ENCODE measurements at places on chromosomes 7 and 10.

GRCh38 chr10:75462865-75463264 is 31.4 kb downstream of the LRMDA start:
- DNase-seq, result no peak

- DNase-seq, result no peak
Observed at GRCh38 chr7:123966936-123967335, 41.9 kb downstream of the SPAM1 start.

DNA sequence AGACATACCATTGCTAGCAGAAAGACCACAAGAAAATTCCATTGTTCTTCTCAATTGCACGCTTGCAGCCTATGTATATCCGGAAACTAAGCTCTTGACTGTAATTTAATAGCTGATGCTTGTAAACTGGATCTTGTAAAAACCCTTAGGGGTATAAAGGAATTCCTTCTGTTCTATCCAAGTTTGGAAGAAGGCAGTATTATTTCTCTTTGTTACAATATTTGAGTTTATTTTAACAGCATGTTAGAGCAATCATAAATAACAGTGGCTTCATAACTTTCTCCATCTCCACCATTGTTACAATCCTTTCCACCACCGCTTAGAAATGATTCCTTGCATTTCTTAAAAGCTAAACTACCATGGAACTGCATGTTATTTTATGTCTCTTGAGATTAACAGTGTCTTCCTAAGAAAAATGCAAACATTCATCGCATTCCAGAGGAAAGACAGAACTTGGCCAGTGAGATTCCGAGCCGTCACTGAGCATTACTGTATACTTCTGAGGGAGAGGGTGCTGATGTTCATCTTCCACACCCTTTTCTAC is 92.5 kb downstream of the TRIL start:
- DNase-seq, result no peak

GRCh38 chr10:71274901-71275796 is 43.9 kb upstream of the SLC29A3 start:
- no peak for DNase-seq

GRCh38 chr7:2834748-2835441 is 9.2 kb downstream of the GNA12 start:
- no peak for DNase-seq

DNA sequence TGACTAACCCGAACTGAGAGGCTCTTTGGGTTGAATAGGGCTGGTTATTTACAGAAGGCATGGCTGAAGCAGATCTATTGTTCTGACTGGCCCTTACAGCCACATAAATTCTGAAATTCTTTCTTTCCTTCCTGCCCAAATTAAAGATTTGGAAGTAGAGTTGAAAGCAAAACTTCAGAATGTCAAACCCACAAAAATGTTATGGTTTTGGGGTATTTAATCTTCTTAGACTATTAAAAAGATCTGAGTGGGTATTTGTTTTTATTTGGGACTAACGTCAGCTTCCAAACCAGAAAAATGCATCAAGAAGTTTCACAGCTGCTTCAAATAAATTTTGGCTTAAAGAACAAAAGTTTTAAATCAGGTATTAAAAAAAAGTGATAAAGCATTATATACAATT is 124.5 kb downstream of the AHR start:
- DNase-seq, result no peak

- no peak for DNase-seq
Observed at GRCh38 chr7:4136501-4137110, 545.5 kb upstream of the FOXK1 start.

DNA sequence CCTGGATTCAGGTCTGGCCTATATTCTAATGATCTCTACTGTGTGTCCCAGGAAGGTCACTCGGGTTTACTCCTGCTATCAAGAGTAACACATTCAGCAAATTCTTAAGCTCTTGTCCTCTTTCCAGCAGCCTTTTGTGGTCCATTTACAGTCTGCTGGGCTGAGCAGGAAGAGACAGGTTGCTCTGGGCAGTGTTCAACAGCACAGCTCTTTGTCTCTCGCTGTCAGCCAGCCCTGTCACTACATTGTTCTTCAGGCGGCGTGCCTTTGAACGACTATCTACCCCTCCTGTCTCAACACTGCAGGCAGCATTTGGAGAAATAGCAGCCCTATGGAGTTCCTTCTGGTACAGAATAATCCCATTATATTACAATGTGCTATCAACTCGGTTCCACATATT is 192.2 kb upstream of the TBX20 start:
- no peak for DNase-seq

GRCh38 chr7:235576-236395 is 43.4 kb downstream of the FAM20C start:
- no peak for DNase-seq

DNA sequence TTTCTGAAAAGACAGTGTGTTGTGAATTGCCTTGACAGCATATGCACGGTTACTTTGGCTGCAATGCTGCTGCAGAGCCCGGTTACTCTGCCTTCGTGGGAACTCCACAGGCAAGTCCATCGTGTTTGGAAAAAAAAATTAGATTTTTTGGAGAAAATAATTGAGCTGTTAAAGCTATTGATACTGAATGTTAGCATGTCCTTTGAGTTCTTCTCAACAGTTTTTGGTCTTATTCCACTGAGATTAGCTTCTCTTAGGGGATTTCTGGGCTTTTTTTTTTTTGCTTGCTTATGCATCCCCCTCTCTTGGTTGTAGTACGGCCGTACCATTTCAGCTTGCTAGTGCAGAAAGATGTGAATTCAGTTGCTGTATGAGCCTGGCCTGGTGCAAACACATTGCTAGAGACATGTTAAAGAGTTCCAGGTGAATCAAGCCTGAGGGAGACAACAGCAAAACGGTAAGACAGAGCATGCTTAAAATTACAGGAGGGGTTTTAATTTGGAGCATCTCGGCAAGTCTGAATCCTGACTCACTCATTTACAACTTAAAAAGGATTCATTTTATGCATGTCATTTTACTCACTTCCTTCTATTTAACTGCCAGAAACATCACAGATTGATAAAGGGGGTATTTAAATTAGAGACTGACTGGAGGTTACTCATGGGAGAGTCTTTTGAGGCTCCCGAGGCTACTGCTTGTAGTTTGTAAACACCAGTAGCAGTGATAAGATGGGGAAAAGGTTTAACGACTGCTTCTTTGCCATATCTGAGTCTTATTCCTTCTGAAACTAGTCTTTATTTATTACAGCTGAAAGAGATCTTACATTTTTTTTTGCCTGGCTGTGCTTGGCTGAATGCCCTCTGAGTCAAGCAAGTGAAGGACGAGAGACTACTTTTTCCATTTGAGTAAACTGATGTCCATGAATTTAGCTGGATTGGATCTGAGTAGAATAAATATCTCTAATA is 113.7 kb downstream of the CDK14 start:
- DNase-seq, result no peak

- DNase-seq, result no peak
Observed at GRCh38 chr10:33134011-33134751, 176.2 kb upstream of the ITGB1 start.

DNA sequence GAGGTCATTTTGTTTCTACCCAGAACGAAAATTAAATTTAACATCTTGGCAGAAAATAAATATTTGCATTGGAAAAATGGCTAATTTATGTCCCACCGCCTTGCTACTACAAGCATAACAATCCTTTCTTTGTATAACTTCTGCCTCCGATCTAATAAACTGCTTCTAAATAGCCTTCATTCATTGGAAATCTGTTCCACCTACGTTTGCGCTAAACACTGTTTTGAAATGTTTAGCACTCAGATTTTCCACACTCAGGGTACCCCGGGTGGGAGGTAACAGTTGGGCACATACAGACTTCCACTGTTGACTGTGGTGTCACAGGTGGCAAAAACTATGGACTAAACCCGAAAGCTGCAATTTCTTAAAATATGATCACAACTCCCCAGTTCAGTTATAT is 96.4 kb downstream of the FGFR2 start:
- DNase-seq, result no peak

DNA sequence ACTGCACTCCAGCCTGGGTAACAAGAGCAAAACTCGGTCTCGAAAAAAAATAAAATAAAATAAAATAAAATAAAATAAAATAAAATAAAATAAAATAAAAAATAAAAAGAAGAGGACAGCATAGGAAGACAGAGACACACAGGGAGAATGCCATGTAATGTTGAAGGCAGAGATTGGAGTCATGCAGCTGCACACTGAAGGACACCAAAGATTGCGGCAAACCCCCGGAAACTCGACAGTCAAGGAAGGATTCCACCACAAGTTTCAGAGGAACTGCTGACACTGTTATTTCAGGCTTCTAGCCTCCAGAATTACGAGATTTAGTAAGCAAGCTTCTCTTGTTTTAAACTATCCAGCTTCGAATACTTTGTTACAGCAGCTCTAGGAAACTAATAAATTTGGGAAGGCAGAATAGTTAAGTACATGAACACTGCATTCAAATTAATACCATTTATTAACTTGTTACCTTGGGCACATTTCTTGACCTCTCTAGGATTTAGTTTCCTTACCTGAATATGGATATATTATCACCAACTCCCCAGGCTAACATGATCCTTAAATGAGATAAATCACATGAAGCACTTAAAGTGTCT is 9.5 kb downstream of the CPED1 start:
- no peak for DNase-seq

Data from hematopoietic multipotent progenitor cell (in vitro differentiated cells).